Panc1 (cell line): ENCODE measurements at places on chromosomes 7 and 10. TPM values are rescaled to one million over a fixed set of nuclear protein-coding genes. Genes with fewer than 3 reads are reported as not detected.

ITPRIP gene
- total RNA-seq = 55.0 TPM

GRID2IP gene
- 0.13 TPM for total RNA-seq

CRPPA gene
- 2.4 TPM for total RNA-seq

SMARCD3 gene
- 27.8 TPM for total RNA-seq

STEAP1B gene
- 3.3 TPM for total RNA-seq

ERVW-1 gene
- total RNA-seq = not detected

AGAP5 gene
- 6.6 TPM for total RNA-seq

FAM241B gene
- total RNA-seq = 29.1 TPM

CALHM1 gene
- total RNA-seq = not detected

TUBB8 gene
- total RNA-seq = 0.08 TPM

AS3MT gene
- total RNA-seq = 4.0 TPM

CPN1 gene
- total RNA-seq = not detected

FGL2 gene
- total RNA-seq = not detected

MSS51 gene
- total RNA-seq = 2.3 TPM

SH2B2 gene
- 2.8 TPM for total RNA-seq

INSYN2A gene
- not detected for total RNA-seq

CDK1 gene
- total RNA-seq = 75.5 TPM
